ENCODE measurements at places on chromosomes 3 and 15.

DNA sequence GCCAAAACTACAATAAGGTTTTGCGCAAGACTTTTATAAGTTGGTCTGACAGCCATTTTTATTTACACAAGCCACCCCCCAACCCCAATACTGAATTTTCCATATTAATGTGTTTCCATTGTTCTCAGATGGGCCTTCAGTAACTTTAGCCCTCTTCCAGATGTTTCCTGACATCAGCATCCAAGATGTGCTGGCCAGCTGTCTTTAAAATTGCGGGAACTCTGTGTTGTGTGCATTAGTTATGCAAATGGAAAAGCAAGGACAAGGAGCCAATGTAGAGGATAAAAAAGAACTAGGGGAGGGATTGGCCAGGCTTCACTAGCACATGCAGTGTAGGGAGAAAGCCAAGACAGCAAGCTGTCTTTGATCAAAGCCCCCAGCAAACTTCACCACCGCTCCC, 45.4 kb downstream of the COMMD2 start:
- DNase-seq = no peak

DNA sequence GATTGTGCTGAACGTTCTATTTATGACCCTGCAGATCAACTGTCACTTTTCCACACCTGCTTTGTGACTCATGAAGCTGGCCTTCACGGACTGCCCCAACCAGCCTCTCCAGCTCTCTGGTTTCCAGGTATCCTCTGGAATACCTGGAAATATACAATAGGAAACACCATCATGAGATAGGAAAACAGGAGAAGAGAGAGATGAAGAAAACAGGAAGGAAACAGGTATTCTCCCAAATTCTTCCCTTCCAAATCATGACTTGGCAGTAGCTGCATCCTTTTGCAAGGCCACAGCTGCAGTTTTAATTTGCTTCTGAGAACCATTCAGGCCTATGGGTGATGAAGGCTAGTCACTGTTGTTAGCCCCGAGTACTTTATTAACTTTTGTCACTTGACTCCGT, 909.1 kb downstream of the EPHA3 start:
- DNase-seq = no peak

DNA sequence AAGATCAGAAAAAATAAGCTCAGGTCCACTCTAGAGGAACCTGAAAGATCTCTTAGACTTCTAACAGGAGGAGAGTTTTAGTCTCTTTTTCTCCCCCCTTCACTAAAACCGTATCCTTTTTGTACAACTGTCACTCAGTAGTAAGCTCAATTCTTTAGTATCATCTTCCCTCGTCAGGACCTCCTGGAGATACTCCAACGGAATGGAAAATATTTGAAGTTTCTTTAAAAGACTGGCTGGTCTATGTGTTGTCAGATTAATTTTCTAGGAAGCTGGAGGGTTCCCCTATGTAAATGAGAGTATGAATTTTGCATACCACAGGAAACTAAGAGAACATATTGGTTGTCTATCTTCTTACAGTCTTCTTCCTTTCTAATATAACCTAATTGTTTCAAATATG, 747.7 kb upstream of the CBLB start:
- DNase-seq = no peak

DNA sequence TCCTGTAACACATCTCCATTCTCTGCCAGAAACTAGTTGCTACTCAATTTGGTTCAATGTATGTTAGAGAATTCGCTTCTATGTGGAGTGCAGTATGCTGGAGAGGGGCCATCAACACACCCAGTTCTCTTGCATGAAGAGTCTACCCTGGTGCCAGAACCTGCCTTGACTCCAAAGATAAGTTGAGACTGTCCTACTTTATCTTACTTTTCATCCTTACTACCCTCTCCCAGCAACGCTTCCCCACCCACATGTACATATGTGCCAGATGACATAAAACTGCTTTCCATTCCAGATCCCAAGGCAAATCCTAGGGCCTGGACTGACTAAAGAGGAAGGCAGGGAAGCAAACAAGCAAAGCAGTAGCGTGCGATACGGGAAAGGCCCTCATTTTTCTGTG, 442.6 kb upstream of the THRB start:
- DNase-seq = no peak

- DNase-seq = no peak
Measured at GRCh38 chr15:99823346-99823745, 90.1 kb upstream of the LYSMD4 start.

DNA sequence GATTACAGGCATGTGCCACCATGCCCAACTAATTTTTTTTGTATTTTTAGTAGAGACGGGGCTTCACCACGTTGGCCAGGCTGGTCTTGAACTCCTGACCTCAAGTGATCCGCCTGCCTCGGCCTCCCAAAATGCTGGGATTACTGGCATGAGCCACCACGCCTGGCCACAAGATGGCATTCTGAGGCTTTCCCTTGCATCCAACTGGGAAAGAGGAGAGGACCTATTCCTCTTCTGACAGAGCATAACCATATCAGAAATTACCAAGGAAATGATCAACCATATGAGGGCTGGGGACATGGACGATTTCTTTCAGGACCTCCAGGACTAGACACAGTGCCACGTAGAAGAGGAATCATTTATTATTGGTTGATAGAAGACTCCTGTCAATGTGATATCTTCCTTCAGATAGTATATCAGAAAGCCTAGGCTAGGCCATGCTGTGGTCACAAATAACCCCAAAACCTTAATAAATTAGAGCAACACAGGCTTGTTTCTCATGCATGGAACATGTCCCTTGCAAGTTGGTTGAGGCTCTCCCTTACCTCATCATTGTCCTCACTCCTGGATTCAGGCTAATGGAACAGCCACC, 372.3 kb upstream of the IL12A start:
- DNase-seq = peak; percentile 67

- DNase-seq = peak; percentile 86
Measured at GRCh38 chr3:159824333-159824732, 164.3 kb upstream of the IL12A start.

DNA sequence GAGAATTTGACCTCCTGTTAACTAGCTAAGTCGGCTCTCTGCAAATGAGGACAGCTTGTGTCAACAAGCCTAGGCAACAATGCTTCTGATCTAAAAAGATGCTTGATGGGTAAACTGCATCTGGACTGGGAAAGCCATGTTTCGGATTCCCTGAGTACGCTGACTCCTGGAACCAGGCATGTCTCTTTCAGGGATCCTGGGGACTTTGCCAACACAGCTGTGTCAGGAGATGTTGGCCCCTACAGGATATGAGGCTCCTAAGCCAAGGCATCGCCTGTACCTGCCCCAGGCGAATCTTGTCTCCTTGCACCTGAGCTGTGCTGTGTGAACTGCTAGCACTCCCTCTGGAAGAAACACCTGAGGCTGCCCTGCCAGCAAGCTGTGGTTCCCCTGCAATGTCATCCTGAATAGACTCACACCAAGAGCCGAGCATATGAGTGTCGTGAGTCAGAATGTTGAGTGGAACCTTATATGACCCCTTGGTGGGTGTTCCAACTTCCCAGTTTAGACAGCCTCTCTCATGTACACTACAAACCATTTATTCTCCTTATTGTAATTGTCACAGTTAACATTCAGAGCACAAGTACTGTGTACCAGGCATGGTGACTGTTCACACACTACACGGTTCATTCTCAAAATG, 17.0 kb downstream of the EOGT start:
- DNase-seq = no peak

DNA sequence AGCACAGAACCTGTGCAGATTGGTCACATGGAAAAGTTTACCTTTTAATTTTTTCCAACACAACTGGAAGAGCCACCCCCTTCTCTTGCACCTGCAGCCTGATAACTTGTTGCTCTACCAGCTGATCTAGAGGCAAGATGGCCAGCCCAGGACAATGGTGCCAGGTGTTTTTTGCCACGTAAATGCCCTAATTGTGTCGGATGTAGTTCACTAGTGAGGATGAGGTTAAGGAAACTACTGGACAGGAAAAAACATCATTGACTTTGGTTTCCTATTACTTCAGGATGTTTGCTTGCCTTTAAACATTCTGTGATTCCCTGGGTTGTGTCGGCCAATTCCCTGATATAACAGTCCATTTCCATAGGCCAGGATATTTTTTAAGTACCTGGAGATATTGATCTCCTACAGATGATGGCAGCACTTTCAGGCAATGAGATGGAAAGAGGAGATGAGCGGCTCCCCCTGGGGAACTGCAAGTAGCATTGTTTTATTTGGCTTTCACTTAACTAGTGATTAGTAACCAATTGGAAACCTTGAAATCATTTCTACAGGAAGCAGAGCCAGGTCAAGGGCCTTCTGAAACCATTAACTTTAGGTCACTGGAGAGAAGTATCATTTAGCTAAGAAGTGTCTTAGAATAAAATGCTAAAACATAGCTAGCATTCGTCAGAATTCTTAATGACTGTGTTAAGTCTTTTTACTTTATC, 72.5 kb downstream of the OSBPL10 start:
- DNase-seq = peak; percentile 38

- no peak for DNase-seq
Measured at GRCh38 chr3:106114848-106115247, 246.0 kb upstream of the CBLB start.

GRCh38 chr3:180072786-180073185, 36.0 kb upstream of the PEX5L start:
- DNase-seq = no peak

DNA sequence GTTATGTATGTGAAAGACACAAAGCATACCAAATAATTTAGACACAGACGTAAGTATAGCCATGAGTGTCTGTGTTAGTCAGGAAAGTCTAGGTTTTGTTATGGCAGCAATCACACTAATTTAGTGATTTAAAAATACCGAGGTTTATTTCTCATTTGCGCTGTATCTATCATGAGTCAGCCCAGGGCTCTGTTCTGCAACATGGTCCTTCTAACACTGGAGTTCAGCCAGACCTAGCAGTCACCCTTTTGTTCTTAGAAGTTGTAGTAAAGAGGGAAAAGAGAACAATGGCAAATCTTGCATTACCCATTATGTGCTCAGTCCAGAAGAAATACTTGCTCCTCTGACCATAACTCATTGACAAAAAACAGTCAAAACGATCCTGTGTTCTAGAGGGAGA, 311.5 kb downstream of the NLGN1 start:
- peak; percentile 45 for DNase-seq
